ENCODE measurements at places on chromosomes 2 and 18.

- no peak for DNase-seq
These were observed 229.9 kb downstream of the AGPS start for GRCh38 chr2:177622521-177622920.

- no peak for DNase-seq
These were observed 52.5 kb downstream of the SETBP1 start for GRCh38 chr18:44733069-44733753.

- no peak for DNase-seq
These were observed 1705.5 kb upstream of the PIK3C3 start for GRCh38 chr18:40249390-40250080.

DNA sequence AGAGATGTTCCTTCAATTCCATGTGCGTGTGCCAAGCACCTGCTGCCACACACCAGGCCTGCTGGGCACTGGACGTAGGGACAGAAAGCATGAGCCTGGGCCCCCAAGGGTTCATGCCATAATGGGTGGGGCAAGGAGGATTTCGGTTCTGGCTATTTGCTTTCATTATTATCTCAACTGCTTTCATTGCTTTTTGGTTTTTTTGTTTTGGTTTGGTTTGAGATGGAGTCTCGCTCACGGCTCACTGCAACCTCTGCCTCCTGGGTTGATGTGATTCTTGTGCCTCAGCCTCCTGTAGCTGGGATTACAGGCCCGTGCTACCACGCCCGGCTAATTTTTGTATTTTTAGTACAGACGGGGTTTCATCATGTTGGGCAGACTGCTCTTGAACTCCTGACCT, 57.2 kb downstream of the SF3B1 start:
- no peak for DNase-seq

GRCh38 chr18:62369129-62369644, 44.1 kb downstream of the TNFRSF11A start:
- DNase-seq = no peak

DNA sequence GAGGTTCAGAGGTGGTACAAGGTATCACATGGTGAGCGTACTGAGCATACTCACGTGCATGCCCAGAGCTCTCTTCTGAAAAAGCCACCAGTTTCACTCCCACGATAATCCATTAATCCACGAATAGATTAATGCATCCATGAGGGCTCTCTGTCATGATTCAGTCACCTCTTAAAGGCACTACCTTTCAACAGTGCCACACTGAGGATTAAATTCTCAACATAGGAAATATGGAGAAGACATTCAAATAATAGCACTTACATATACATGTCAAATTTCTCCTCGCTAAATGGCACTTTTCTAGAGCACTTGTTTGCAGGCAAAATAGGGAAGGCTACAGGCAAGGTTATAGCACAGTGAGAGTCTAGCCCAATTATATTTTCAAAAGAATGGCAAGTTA, 825.9 kb downstream of the TRIB2 start:
- no peak for DNase-seq

- DNase-seq = no peak
These were observed 226.2 kb downstream of the MC4R start for GRCh38 chr18:60146220-60146960.

GRCh38 chr18:12659904-12660605, 2.1 kb upstream of the SPIRE1 start:
- DNase-seq = no peak

DNA sequence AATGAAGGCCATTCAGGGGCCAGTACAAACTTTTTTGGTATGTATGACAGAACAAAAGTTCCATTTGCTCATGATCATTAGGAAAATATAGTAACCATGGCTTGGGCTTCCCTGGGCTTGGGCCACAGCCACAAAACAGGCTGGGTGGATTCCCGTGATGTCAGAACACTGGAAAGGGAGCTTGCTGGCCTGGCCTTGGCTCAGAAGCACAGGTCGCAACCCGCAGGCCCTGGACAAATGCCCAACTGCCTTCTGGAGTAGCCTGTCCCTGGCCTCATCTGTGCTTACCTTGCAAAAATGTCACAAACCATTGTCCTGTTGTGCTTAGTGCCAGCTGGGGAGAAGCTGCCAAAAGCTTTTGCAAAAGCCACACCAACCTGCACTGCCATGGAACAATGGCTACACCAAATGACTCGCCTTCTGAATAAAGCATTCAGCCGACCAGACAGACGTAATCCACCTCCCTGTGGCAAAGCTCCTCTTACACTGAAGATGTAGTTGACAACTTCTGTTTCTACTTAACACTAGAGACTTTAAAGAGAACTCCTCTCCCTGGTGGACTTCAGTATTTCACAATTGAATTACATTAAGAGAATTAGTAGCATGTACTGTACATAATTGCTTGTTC, 125.5 kb downstream of the ANKRD44 start:
- no peak for DNase-seq

- DNase-seq = no peak
These were observed 152.3 kb downstream of the PRPF40A start for GRCh38 chr2:152564754-152565551.

DNA sequence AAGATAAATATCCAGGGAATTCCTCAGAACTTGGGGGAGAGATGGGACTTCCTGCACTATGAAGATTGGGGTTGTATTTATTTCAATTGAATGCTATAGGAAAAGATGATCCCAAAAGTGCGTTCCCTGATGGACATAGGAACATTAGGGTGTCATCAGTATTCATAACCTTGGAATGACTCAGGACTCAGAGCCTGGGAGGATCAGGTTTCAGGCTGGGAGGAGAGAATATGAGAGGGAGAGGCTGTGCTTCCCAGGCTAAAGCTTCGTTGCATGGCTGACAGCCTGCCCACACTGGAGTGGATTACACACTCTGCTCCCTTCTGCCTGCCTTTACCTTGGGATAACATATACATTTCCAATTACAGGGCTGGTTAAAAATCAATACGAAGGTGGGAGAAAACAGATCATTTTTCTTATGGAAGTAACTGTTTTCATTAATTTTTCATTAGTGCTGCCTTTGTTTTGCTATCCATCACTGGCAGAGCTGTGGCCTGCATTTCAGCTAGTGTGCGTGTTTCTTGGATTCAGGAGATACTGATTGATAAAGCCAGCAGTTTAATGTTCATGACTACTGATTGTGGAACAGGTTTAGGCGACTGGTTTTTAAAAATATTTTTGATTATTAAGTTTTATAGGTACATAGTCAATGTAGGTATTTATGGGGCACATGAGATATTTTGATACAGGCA, 118.7 kb downstream of the KCTD1 start:
- DNase-seq = no peak

GRCh38 chr2:60365556-60365955, 187.9 kb downstream of the BCL11A start:
- DNase-seq = no peak

DNA sequence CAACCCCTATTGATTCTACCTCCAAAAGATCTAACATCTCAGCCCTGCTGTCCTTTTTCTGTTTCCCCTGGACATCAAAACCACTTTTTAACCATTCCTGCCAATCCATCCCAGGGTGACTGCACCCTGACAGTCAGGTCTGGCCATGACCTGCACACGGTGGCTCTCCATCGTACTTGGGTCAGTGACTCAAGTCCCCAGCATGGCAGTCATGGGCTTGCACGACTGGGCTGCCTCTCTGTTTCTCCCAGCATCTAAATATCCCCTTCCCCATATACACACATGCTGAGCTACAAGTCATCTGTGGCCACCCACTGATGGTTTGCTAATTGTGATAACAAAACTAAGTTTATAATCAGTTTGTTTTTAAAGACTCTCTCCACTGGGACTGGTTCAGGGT, 6.6 kb downstream of the NCK2 start:
- no peak for DNase-seq

- DNase-seq = no peak
These were observed 121.6 kb downstream of the ARL4C start for GRCh38 chr2:234375176-234375880.

- DNase-seq = no peak
These were observed 6.0 kb upstream of the GLI2 start for GRCh38 chr2:120729406-120730399.

DNA sequence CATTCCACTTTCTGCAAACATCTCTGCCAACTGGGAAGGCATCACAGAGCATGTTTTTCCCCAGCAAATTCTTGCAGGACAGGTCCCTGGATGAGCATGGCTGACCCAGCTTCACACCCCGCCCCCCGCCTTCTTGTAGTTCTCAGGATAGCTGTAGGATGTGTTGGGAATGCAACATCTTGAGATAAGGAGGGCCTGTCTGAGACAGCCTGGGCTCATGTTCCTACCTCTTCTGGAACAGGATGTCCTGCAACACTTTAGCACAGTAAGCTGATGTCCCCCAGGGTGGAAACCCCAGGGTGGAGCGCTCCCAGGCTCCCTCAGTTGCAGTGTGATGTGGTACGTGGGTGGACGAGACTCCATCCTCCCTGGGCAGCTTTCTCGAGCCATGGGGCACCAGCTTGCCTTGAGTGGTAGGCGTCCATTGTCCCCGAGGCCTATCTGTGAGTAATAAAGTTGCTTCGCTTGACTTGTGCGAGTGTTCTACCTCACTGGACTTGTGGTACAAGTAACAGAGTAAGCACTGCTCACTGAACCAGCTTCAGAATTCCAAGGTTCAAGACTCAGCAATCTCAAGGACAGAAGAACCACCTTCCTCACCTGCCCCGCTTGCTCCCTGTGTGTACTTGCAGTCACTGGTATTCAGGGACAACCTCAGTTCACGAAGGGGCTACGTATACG, 48.6 kb downstream of the EMX1 start:
- no peak for DNase-seq

DNA sequence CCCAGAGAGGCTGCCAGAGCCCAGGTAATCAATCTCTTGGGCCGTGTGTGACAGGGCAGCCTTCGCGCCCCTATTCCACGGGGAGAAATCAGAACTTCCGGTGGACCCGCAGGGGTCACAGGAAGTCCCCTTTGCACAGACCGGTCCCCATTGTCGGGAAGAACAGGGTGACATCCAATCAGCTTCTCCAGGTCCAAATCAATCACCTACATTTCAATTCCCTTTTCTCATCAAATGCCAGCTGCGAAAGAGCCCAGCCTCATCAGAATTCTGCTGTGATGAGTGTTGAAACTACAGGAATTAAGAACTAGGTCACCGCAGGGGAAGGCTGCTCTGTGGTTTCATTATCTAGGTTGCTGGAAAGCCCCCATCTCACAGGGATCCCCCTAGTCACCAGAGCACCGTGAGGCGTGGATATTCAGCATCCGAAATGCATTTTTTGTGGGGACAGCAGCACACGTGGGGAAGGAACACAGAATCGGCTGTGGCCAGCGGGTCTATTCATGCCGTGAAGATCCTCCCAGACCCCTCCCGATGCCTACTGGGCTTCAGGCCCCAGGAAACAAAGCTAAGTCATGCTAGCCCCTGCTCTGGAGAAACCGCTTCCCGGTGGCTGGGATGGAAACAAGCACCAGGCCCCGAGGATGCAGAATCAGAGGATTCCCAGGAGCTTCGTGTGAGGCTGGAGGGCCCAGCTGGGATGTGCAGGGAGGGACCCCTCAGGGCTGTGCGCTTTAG, 193.7 kb upstream of the ID2 start:
- DNase-seq = peak; percentile 31

DNA sequence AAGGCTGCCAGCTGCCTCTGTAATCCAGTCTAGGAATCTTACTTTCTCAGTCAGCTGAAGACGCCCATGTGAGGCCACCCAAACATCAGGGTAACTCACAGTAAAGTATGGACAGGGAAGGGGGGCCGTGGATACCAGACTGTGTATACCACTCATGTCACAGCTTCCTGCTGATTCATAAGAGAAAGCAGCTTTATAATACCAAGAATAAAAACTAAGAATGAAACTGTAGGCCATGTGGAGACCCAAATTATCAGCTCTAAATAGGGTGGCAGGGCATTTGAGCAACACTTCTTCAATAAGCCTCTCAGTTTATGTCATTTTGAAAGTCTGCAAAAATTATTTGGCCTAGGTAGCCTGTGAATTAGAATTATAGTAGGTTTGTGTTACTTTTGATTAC, 115.0 kb upstream of the CDCA7 start:
- DNase-seq = no peak

DNA sequence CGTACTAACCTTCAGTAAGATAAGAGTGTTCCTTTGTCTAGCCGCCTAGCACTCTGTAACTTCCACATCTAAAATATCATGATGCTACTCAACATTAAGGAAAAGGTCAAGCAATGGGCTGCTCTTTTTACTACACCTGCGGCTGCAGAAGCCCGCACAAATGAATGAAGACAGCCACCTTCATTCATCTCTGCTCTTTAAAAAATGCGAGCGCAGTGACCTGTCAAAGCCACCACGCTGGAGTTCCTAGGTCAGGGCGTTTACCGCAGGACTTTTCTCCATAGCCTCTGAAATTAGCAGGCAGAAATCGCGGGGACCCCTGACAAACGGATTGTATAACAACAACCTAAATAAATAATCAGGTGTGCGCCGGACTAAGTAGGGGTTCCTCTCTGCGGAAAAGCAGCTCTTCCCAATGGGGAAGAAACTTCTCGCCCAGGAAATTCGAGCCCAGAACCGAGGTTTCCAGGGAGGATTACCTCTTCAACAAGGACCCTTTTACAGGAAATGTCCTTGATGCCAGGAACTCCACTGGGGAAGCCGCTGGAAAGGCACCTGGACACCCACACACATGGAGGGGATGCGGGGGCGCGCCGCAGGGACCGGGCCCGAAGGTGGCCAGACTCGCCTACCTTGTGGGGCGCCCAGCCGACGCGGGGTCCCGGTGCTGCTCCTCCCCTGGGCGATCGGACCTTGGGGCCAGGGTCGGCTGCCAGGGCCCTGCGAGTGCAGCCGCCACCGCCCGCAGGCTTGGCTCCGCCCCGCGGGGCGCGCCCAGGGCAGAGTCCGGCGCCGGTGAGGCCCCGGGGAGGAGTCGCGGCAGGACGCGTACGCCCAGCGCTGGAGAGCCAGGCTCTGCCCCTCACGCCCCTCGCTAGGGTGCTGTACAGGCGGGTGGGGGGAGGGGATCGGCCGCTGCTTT, at the start of gene CCDC68:
CCDC68 (minus strand) TSS at position 758 of the 922 bp plus-strand sequence. CDS start 16,670 bp downstream, outside the sequence.
- DNase-seq = no peak
